Smooth muscle cell of the coronary artery (primary cell): ENCODE measurements at places on chromosomes 4 and X. TPM values are rescaled to one million over a fixed set of nuclear protein-coding genes. Genes with fewer than 3 reads are reported as not detected.

The PDGFC gene
- total RNA-seq, result 22.7 and 37.8 TPM in 2 replicates

The CXCL9 gene
- total RNA-seq, result not detected in 2 replicates

The SCOC gene
- total RNA-seq, result 9.0 and 34.4 TPM in 2 replicates

The CXorf65 gene
- total RNA-seq, result not detected in 2 replicates

The ARR3 gene
- not detected in 2 replicates for total RNA-seq

The SCRG1 gene
- 0.23 and 0.35 TPM in 2 replicates for total RNA-seq

The NDST3 gene
- total RNA-seq, result not detected in 2 replicates

The FAM149A gene
- 2.3 and 8.8 TPM in 2 replicates for total RNA-seq

The ADH1A gene
- total RNA-seq, result not detected in 2 replicates

The GJB1 gene
- total RNA-seq, result not detected in 2 replicates

The TECRL gene
- total RNA-seq, result not detected in 2 replicates

The SASH3 gene
- not detected in 2 replicates for total RNA-seq

The ZNF630 gene
- 0.45 and 1.5 TPM in 2 replicates for total RNA-seq

The BEX2 gene
- 0.23 and 2.3 TPM in 2 replicates for total RNA-seq

The GAGE2A gene
- not detected in 2 replicates for total RNA-seq

The PDCL2 gene
- not detected in 2 replicates for total RNA-seq

The USP17L5 gene
- not detected in 2 replicates for total RNA-seq

The TNMD gene
- not detected in 2 replicates for total RNA-seq

The SAT1 gene
- total RNA-seq, result 63.2 and 472 TPM in 2 replicates

The SORBS2 gene
- total RNA-seq, result 4.8 and 24.0 TPM in 2 replicates

The CSN2 gene
- not detected in 2 replicates for total RNA-seq

The SGCB gene
- total RNA-seq, result 22.1 and 31.1 TPM in 2 replicates

The TMEM156 gene
- 0.08 TPM in 1 of 2 replicates, not detected in the other for total RNA-seq

The DKK2 gene
- 0.38 and 1.9 TPM in 2 replicates for total RNA-seq

The CYBB gene
- total RNA-seq, result not detected in 2 replicates

The OCIAD2 gene
- 21.9 and 225 TPM in 2 replicates for total RNA-seq
